ENCODE measurements at places on chromosomes 4 and X. TPM values are rescaled to one million over a fixed set of nuclear protein-coding genes. Genes with fewer than 3 reads are reported as not detected.
A peak's percentile ranks its signal among the peaks of the same experiment; 100 is the strongest.

GRCh38 chr4:184191267-184191666 is 26.4 kb downstream of the ENPP6 start:
- ATAC-seq, result no peak
- no peak overlapping the region for H3K4me3 ChIP-seq
- no peaks in the 10 kb centered on the region for H3K36me3 ChIP-seq
- no peaks in the 10 kb centered on the region for H3K4me1 ChIP-seq
- no peak overlapping the region for H3K27ac ChIP-seq

GRCh38 chr4:174631901-174632758 is 109.8 kb upstream of the HPGD start:
- no peaks in the 10 kb centered on the region for H3K36me3 ChIP-seq
- H3K27ac ChIP-seq, result no peak overlapping the region
- ATAC-seq, result no peak

DNA sequence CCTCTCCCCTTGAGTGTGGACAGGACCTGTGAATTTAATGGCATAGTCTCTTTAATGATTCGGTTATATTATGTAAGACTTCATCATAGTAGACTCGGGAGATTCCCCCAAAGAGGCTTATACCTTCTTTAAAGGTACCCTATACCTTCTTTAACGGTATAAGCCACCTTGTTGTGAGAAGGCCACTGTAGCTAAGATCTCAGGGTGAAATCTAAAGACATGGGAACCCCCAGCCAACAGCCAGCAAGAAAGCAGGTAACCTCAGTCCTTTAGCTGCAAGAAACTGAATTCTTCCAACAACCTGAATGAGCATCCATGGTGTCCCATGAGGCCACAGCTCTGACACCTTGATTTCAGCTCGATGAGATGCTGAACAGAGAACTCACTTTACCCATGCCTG is 931 bp downstream of the DDX60 start:
- H3K27me3 ChIP-seq, result no peaks in the 10 kb centered on the region
- peaks cover 23% of the 10 kb centered on the region for H3K4me1 ChIP-seq
- H3K4me3 ChIP-seq, result peak overlapping the region; percentile 91
- peak overlapping the region; percentile 93 for H3K27ac ChIP-seq

- H3K27ac ChIP-seq, result no peak overlapping the region
- H3K36me3 ChIP-seq, result no peaks in the 10 kb centered on the region
- ATAC-seq, result no peak
- no peaks in the 10 kb centered on the region for H3K4me1 ChIP-seq
Observed at GRCh38 chr4:13892739-13893105, 265.2 kb upstream of the BOD1L1 start.

- no peak overlapping the region for H3K4me3 ChIP-seq
- no peaks in the 10 kb centered on the region for H3K27me3 ChIP-seq
- no peak for ATAC-seq
- H3K27ac ChIP-seq, result no peak overlapping the region
Observed at GRCh38 chrX:10513974-10514373, 106.4 kb downstream of the MID1 start.

- no peak for ATAC-seq
- H3K27me3 ChIP-seq, result no peaks in the 10 kb centered on the region
- H3K4me3 ChIP-seq, result no peak overlapping the region
- no peaks in the 10 kb centered on the region for H3K36me3 ChIP-seq
- H3K4me1 ChIP-seq, result no peaks in the 10 kb centered on the region
Observed at GRCh38 chrX:115906881-115907280, 263.7 kb upstream of the AGTR2 start.

GRCh38 chrX:119669424-119670037 is 23.4 kb downstream of the SEPTIN6 start:
- H3K27ac ChIP-seq, result no peak overlapping the region
- no peaks in the 10 kb centered on the region for H3K27me3 ChIP-seq
- H3K36me3 ChIP-seq, result peaks cover 94% of the 10 kb centered on the region
- no peak overlapping the region for H3K4me3 ChIP-seq
- no peak for ATAC-seq

DNA sequence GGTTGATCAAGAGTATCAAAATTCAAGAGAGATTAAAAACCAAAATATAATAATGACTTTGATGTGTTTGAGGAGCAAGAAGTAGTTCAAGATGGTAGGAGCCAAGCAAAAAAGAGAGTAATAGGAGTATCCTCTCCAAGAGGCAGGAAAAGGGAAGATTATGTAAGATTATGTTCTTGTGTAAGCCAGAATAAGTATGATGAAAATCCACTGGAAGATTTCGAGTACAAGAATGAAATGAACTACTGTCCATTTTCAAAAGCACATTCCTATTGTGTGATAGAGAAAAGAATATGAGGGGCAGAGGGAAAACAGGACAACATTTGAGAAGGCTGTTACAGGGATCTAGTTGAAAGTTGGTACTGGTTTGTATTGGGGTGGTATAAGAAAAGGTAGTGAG is 659.6 kb upstream of the INTU start:
- ATAC-seq, result no peak
- no peaks in the 10 kb centered on the region for H3K27me3 ChIP-seq
- no peak overlapping the region for H3K27ac ChIP-seq
- no peaks in the 10 kb centered on the region for H3K36me3 ChIP-seq
- no peak overlapping the region for H3K4me3 ChIP-seq
- H3K4me1 ChIP-seq, result no peaks in the 10 kb centered on the region

DNA sequence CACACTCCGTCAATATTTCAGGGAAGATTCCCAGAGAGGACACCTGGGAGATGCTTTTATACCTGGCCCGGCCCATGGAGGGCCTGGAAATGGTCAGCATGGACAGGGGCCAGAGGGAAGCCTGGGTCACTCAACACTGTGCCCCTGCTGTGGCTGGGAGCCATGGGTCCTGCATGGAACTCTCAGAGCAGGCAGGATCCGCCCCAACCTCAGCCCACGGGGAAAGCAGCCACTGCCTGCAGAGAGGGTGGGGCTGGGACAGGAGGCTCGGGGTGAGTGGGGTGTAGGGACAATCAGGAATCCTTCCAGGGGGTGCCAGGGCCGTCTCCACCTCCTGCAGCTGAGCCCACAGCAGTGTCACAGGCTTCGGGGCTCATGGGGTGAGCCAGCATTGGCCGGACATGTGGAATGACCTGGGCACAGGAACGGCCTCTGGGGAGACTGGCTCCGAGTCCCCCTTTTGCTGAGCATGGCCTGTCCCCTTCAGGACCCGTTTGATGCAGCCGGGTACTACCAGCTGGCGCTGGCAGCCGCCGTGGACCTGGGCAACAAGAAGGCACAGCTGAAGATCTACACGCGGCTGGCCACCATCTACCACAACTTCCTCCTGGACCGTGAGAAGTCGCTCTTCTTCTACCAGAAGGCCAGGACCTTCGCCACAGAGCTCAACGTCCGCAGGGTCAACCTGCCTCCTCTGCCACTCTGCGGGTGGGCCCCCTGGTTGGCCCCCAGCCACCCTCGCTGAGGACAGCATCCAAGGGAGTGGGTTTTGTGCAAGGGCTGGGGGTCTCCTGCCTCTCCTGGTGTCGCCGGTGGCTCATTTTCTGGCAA is 29.1 kb upstream of the HTRA3 start:
- no peak for ATAC-seq
- no peak overlapping the region for H3K4me3 ChIP-seq
- H3K36me3 ChIP-seq, result no peaks in the 10 kb centered on the region
- no peak overlapping the region for H3K27ac ChIP-seq
- no peaks in the 10 kb centered on the region for H3K4me1 ChIP-seq

GRCh38 chrX:22110729-22111494 is 78.8 kb downstream of the PHEX start:
- no peak overlapping the region for H3K27ac ChIP-seq
- H3K36me3 ChIP-seq, result no peaks in the 10 kb centered on the region
- no peaks in the 10 kb centered on the region for H3K4me1 ChIP-seq
- H3K4me3 ChIP-seq, result no peak overlapping the region

- no peaks in the 10 kb centered on the region for H3K36me3 ChIP-seq
- ATAC-seq, result no peak
- H3K4me1 ChIP-seq, result peaks cover 37% of the 10 kb centered on the region
- H3K27ac ChIP-seq, result peak overlapping the region; percentile 46
- H3K27me3 ChIP-seq, result no peaks in the 10 kb centered on the region
Observed at GRCh38 chr4:102808009-102808408, 19.3 kb downstream of the UBE2D3 start.

GRCh38 chrX:145818186-145819113 is 821 bp downstream of the SLITRK2 start:
- ATAC-seq, result no peak
- no peak overlapping the region for H3K27ac ChIP-seq
- H3K4me1 ChIP-seq, result no peaks in the 10 kb centered on the region
- peaks cover 12% of the 10 kb centered on the region for H3K27me3 ChIP-seq

GRCh38 chr4:61024610-61025009 is 175.5 kb upstream of the ADGRL3 start:
- H3K4me1 ChIP-seq, result no peaks in the 10 kb centered on the region
- ATAC-seq, result no peak
- H3K4me3 ChIP-seq, result no peak overlapping the region
- H3K27me3 ChIP-seq, result no peaks in the 10 kb centered on the region
- H3K27ac ChIP-seq, result no peak overlapping the region
- H3K36me3 ChIP-seq, result no peaks in the 10 kb centered on the region

- H3K27ac ChIP-seq, result no peak overlapping the region
- H3K36me3 ChIP-seq, result no peaks in the 10 kb centered on the region
- no peak for ATAC-seq
Observed at GRCh38 chrX:110692866-110693265, 102.8 kb downstream of the CHRDL1 start.

- peak overlapping the region; percentile 77 for H3K27ac ChIP-seq
- H3K4me3 ChIP-seq, result peak overlapping the region; percentile 81
- ATAC-seq, result no peak
- no peaks in the 10 kb centered on the region for H3K27me3 ChIP-seq
- H3K36me3 ChIP-seq, result peaks cover 62% of the 10 kb centered on the region
Observed at GRCh38 chr4:142347241-142347640, 498.9 kb downstream of the INPP4B start.

- no peak overlapping the region for H3K4me3 ChIP-seq
- peaks cover 5% of the 10 kb centered on the region for H3K4me1 ChIP-seq
- ATAC-seq, result no peak
- no peaks in the 10 kb centered on the region for H3K27me3 ChIP-seq
Observed at GRCh38 chrX:66028936-66029335, 10.9 kb downstream of the VSIG4 start.

DNA sequence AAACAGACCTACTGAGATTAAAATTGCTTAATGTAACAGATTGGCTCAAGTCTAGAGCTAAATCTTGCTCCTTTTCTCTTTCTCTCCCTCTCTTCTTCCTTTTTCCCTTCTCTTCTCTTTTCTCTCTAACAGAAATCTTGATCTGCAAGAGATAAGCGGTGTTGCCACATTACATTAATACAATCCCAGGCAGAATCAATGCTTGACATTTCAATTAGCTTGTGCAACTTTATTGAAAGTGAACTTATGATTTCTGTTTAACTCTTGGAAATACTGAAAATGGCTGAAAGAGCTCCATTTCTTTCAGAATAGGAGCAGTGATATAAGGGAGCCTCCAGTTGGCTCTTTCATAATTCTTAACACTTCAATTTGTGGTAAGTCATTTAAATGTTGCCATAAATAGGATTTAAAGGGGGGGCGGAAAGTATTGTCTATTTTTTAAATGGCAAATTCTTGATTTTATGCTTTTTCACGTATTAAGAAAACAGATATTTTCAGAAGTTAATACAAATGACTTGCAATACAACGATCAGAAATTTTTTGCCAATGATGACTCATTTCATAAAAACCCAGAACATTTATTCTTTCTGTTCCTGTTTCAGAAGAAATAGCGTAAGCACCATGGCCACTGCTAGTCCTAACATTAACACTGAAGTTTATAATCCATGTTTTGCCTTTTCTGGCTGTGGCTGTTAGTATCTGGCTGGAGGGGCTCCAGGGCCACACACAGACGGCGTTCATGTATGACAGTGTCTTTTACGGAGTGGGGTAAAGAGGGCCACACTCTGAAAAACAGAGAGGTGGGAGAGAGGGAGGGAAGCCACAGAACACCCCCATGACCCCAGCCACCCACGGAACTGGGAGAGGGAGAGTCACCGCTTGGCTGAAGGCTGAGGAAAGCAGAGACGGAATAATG is 115.7 kb upstream of the FAT1 start:
- ATAC-seq, result no peak
- H3K36me3 ChIP-seq, result no peaks in the 10 kb centered on the region
- no peaks in the 10 kb centered on the region for H3K27me3 ChIP-seq
- no peaks in the 10 kb centered on the region for H3K4me1 ChIP-seq

DNA sequence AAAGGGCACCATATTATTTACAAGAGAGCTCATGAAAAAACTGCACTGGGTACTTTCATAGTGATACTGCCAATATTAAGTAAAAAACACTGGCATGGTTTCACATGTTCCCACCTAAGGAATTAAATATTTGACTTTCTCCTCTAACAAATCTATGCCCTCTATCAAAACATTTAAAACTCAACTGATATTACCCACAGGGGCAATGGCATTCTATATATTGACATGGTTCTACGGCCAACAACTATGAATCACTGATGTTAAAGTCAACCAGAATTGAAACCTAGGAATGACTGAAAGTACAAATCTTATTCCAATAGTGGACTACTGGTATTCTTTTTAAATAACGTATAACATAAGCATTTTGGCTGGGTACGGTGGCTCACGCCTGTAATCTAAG is 28.2 kb downstream of the PHKA2 start:
- no peak overlapping the region for H3K4me3 ChIP-seq
- ATAC-seq, result no peak
- H3K36me3 ChIP-seq, result peaks cover 21% of the 10 kb centered on the region
- H3K27me3 ChIP-seq, result no peaks in the 10 kb centered on the region
- no peak overlapping the region for H3K27ac ChIP-seq

- H3K4me3 ChIP-seq, result no peak overlapping the region
- H3K4me1 ChIP-seq, result no peaks in the 10 kb centered on the region
- no peak for ATAC-seq
- H3K36me3 ChIP-seq, result no peaks in the 10 kb centered on the region
- no peak overlapping the region for H3K27ac ChIP-seq
Observed at GRCh38 chr4:29009908-29010307, 1710.3 kb upstream of the PCDH7 start.

GRCh38 chr4:14302021-14302420 is 674.5 kb upstream of the BOD1L1 start:
- no peak for ATAC-seq
- H3K4me1 ChIP-seq, result no peaks in the 10 kb centered on the region
- H3K27me3 ChIP-seq, result no peaks in the 10 kb centered on the region
- H3K36me3 ChIP-seq, result no peaks in the 10 kb centered on the region

FGF13 gene
- not detected for total RNA-seq

GATB gene
- 19.1 TPM for total RNA-seq

COX7B2 gene
- not detected for total RNA-seq

FGFBP2 gene
- total RNA-seq, result 0.22 TPM

NKAP gene
- 10.1 TPM for total RNA-seq

PPP1R2C gene
- not detected for total RNA-seq

TMEM156 gene
- total RNA-seq, result 37.9 TPM

VSIG4 gene
- 0.24 TPM for total RNA-seq

CFI gene
- not detected for total RNA-seq
